NCI-H748 treated with DMSO at 0.1 percent for 48 hours (cell line): ENCODE measurements at places on chromosomes 1 and 21.

DNA sequence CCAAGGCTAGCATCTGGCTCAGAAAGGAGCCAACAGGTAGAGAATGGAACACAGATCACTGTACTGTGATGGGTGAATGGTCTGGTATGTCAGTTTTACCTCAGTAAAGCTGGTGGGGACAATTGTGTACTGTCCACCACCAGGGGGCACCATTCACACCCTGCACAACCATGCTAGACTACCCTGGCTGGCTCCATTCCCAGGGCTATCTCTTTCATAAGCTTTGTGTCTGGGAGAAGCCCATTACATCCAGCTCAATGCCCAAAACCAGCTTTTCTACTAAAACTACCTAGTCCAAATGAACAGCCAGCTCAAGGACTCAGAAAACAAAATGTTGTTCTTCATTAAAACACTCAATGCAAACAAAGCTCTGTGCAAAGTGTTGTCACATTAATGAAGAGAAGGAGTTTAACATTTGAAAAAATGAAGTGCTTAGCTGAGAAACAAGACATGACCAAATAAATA is 62.0 kb upstream of the RASAL2 start:
- DNase-seq = peak; percentile 46

DNA sequence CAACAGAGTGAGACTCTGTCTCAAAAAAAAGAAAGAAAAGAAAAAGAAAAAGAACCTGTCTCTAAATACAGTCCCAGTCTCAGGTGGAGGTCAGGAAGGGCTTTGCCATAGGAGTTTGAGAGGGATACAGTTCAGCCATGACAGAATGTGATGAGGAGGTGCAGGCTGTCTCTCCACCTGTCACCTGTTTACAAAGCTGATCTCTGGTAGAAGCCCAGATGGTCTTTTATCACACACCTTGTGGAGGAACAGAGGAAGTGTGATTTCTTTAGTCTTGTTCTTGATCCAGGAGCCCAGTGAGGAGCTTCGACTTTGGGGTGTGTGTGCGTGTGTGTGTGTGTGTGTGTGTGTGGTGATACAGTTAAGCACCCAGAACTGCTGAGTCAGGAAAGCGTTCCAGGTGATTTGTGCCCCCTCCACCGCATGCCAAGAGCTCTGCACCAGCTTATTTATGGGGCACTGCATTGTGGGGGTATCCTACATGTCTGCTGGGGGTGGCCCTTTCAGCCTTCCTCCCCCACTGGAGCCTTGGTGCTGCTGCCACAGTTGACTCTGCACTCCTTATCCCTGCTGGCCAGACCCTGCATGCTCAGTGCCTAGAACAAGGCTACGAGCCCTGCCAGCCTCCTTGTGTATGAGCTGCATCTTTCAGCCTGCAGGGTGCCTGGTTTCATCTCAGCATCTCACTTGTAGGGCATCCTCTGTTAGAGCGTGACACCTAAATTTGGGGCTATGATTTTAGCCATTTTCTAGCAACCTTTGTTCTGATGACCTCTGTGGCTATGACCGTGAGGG is 19.3 kb downstream of the DOP1B start:
- no peak for DNase-seq

DNA sequence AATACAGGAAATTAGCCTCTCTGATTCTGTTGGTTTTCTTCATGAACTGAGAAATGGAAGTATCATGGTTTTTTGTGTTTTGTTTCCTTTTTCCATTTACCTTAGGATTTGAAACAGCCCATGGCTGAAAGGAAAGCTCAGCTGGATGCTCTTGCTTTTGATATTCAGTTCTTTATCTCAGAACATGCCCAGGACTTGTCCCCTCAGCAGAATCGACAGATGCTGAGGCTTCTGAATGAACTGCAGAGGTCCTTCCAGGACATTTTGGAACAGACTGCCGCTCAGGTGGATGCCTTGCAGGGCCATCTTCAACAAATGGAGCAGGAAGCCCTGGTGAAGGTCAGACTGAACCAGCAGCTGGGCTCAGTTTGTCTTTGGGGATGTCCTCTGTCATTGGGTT is 142.4 kb downstream of the MACF1 start:
- no peak for DNase-seq

- peak; percentile 28 for DNase-seq
These were observed 984.2 kb downstream of the AMY1C start for GRCh38 chr1:104733866-104734265.

DNA sequence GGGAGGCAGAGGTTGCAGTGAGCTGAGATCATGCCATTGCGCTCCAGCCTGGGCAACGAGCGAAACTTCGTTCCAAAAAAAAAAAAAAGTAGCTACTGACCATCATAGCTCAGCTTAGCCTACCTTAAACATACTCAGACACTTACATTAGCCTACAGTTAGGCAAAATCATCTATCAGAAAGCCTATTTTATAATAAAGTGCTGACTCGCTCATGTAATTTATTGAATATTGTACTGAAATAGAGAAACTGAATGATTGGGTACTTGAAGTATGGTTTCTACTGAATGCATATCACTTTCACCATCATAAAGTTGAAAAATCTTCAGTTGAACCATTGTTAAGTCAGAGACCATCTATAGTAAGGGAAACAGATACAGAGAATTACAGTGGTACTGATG is 93.9 kb upstream of the BMP8A start:
- DNase-seq = no peak

GRCh38 chr1:21671915-21672314 is 2.8 kb upstream of the RAP1GAP start:
- DNase-seq = no peak

GRCh38 chr1:11207898-11208611 is 18.9 kb downstream of the ANGPTL7 start:
- no peak for DNase-seq

GRCh38 chr1:30345491-30346130 is 377.8 kb downstream of the MATN1 start:
- peak; percentile 62 for DNase-seq
